ENCODE measurements at places on chromosomes 6 and 20.

DNA sequence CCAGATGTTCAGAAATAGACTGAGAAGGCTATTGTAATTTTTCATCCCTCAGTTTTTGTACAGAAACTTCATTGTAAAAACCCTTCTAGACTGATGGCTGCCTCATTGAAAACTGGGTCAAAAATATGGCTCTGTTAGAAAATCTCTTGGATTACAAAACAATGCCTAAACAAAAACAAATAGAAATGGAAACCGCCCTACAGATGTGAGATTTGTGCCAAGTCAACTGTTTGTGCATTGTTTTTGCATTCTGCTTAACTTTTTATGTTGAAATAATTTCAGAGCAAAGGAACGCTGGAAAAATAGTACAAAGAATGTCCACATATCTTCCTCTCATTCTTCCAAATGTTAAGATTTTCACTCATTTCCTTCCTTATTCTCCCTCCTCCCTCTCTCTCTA lies 425.1 kb downstream of the FOXA2 start:
- no peak overlapping the region for H3K4me3 ChIP-seq
- no peaks in the 10 kb centered on the region for H3K36me3 ChIP-seq
- H3K27me3 ChIP-seq, result no peaks in the 10 kb centered on the region
- no peak for DNase-seq

GRCh38 chr6:64221776-64222175 lies 586.2 kb downstream of the PHF3 start:
- H3K4me1 ChIP-seq, result no peaks in the 10 kb centered on the region
- no peaks in the 10 kb centered on the region for H3K27me3 ChIP-seq
- no peak overlapping the region for H3K4me3 ChIP-seq

DNA sequence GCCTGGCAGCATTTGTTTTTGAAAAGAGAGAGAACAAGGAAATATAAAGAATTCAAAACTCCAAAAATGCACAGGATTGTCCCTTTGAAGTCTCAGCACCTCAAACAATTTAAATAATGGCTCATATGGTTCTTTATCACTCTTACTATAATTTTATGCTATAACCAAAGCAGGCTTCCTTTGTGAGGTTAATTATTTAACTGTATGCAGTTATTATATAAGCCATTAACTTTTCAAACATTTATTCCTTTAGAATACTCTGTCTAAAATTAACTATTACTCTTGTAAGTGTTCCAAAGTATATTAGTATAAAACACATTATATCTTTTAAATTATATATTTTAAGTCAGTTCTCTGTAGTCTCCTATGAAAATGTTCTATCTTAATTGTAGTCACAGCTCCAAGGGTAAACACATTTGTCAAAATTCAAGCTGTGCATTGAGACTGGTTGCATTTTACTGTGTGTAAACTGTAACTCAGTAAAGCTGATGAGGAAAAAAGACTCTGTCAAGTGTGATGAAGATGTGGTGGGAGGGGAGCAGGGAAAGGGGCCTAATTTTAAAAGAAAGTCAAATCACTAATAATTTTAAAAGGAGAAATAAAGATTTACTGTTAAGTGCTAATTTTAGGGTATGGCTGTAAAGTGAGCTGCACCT lies 20.0 kb upstream of the PLAGL1 start:
- DNase-seq, result no peak
- H3K4me3 ChIP-seq, result no peak overlapping the region
- H3K27me3 ChIP-seq, result no peaks in the 10 kb centered on the region
- no peaks in the 10 kb centered on the region for H3K4me1 ChIP-seq
- no peaks in the 10 kb centered on the region for H3K36me3 ChIP-seq

DNA sequence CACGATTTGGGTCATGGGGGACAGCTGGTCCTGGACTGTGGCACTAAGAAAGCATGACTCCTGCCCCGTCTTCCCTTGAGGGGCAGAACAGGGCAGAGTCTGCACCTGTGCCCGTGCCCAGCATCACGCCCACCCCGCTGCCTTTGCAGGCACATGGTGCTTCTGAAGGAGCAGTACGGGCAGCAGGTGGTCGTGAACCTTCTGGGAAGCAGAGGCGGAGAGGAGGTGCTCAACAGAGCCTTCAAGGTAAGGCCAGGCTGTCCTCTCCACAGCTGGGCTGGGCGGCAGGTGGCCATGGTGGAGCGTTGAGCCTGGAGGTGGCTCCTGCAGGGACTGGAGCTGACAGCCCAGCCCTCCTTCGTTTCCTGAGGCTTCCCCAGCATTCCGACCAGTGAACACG lies 77.4 kb downstream of the SYNJ2 start:
- H3K36me3 ChIP-seq, result peaks cover 31% of the 10 kb centered on the region
- no peaks in the 10 kb centered on the region for H3K27me3 ChIP-seq
- H3K4me1 ChIP-seq, result peaks cover 50% of the 10 kb centered on the region
- DNase-seq, result no peak
- H3K4me3 ChIP-seq, result no peak overlapping the region

DNA sequence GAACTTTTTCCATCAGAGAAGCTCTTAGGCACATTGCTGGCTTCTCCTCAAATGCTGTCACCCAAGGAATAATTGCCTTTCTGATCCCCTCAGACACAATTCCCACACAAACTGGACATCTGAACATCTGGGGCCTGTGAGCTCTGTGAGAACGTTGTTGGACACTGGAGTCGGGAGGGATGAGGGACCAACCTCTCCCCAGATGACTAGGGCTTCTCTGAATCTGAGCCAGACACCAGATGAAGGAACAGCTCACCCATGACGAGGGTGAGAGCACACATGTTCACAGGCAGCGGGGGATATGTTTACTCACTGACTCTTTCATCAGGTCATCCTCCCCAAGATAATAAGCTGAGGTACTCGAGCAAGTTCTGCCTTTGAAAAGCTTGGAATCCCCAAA lies 283.9 kb upstream of the SUPT3H start:
- H3K36me3 ChIP-seq, result no peaks in the 10 kb centered on the region
- H3K4me3 ChIP-seq, result no peak overlapping the region
- DNase-seq, result no peak
- H3K27me3 ChIP-seq, result no peaks in the 10 kb centered on the region
- peaks cover 5% of the 10 kb centered on the region for H3K4me1 ChIP-seq
